ENCODE measurements at places on chromosomes 7 and 10. TPM values are rescaled to one million over a fixed set of nuclear protein-coding genes. Genes with fewer than 3 reads are reported as not detected.

Gene PSAP
- total RNA-seq = 2,019 TPM

DNA sequence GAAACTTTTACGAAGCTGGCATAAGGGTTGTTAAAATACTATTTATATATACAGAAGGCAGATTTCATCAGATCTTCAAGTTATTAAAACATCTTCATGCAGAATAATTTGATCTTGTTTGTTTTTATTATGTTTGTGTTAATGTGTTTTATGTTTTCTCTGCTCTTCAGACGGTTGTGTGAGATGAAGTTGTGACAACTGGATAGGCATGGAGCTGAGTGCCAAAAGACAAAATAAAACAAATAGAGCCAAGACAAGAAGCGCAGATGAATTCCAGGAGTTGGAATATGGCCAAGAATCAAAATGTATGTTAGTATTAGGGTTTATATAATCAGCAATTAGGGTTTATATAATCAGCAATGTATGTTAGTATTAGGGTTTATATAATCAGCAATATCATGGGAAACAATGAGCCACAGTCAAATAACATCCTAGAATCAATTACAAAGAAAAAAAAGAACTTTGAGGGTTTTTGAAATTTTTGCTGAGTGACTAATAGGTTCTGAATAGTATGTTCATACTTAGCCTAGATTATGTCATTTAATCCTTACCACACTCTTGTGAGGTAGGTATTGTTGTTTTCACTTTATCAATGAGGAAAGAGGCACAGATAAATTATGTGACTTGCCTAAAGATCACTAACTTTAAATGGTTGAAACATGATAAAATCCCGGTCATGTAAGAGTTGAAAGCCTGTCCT is 488.0 kb upstream of the STEAP1 start:
- H3K27ac ChIP-seq = no peak overlapping the region
- H3K27me3 ChIP-seq = no peaks in the 10 kb centered on the region
- no peaks in the 10 kb centered on the region for H3K4me1 ChIP-seq

Gene OPN1SW
- not detected for total RNA-seq

- no peak for DNase-seq
- no peak overlapping the region for H3K27ac ChIP-seq
- H3K4me3 ChIP-seq = no peak overlapping the region
- no peaks in the 10 kb centered on the region for H3K4me1 ChIP-seq
- no peaks in the 10 kb centered on the region for H3K36me3 ChIP-seq
These were observed 102.2 kb downstream of the RBM20 start for GRCh38 chr10:110746254-110746826.

Gene GFRA1
- total RNA-seq = 9.8 TPM

Gene CLRN3
- total RNA-seq = not detected

GRCh38 chr7:22487978-22488642 is 11.9 kb downstream of the STEAP1B start:
- H3K27ac ChIP-seq = no peak overlapping the region
- peaks cover 5% of the 10 kb centered on the region for H3K4me1 ChIP-seq
- H3K27me3 ChIP-seq = no peaks in the 10 kb centered on the region

DNA sequence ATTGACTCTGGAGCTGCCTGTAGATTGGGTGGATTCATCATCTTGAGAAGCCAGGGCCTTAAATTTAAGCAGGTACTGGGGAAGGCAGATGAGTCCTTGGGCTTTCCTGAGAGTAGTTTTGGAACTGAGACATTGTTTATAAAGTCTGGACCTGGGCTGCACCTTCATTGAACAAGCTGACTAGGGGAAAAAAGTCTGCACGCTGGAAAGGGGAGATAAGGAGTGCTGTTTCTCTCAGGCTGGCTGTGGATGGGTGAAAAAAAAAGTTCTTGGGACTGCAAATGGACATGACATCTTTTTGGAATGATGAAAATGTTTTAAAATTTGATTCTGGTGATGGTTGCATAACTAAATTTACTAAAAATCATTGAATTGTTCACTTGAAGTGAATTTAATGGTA is 12.0 kb downstream of the SEC24C start:
- DNase-seq = no peak
- no peak overlapping the region for H3K27ac ChIP-seq
- H3K27me3 ChIP-seq = no peaks in the 10 kb centered on the region

DNA sequence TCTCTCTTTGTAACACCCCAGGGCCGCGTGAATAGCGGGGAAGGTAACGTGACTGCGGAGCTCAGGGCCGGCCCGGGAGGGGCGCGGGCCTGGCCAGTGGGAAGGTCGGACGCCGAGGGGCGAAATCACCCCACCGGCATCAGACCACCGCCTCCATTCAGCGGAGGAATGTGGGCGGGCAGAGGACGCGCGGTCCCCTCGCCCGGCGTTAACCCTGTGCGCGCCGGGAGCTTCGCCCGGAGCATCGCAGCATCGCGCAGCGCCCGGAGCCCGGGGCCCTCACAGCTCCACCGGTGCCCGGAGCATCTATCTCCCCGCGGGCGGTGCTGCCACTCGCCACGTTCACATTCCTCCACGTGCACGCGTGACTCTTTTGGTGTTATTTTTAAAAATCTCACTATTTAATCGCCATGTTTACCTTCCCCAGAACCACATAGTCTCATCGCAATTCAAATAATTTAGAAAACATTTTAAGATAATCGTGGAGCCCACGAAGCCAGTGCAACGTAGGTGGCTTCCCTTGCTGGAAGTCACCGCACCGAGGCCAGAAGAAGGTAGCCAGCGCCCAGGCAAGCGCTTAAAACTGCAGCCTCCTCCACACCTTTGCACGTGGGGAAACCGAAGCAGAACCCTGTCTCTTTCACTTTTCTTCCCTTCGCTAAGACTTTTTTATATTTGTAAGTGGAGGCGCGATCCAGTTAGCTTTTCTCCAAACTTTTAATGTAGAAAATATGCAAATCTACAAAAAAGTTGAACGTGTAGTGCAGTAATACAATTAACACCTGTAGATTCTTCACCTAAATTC is 21.8 kb downstream of the FGFBP3 start:
- H3K36me3 ChIP-seq = no peaks in the 10 kb centered on the region
- H3K27me3 ChIP-seq = peaks cover 13% of the 10 kb centered on the region
- peaks cover 28% of the 10 kb centered on the region for H3K4me1 ChIP-seq
- DNase-seq = no peak
- peak overlapping the region; percentile 53 for H3K4me3 ChIP-seq
- H3K27ac ChIP-seq = no peak overlapping the region

DNA sequence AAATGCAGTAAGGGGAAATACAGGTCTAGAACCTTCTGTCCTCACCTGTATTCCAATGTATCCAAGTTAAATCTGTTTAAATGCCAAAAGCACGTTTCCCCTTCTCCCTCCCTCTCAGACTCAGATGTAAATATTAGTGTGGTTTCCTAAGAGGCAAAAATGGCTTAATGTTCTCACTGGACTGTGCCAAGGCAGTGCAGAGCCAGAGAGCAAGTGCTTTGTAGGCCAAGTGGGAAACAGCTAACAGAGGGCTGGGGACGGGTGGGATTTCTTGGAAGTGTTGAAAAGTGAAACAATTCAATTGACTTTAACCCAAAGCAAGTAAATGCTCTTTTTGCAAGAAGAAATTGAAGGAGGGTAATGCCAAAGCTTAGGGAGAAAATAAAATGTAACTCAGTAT is 103.1 kb downstream of the GSAP start:
- no peak for DNase-seq
- H3K27me3 ChIP-seq = no peaks in the 10 kb centered on the region
- no peak overlapping the region for H3K4me3 ChIP-seq
- peak overlapping the region; percentile 31 for H3K27ac ChIP-seq
- H3K36me3 ChIP-seq = peaks cover 79% of the 10 kb centered on the region

DNA sequence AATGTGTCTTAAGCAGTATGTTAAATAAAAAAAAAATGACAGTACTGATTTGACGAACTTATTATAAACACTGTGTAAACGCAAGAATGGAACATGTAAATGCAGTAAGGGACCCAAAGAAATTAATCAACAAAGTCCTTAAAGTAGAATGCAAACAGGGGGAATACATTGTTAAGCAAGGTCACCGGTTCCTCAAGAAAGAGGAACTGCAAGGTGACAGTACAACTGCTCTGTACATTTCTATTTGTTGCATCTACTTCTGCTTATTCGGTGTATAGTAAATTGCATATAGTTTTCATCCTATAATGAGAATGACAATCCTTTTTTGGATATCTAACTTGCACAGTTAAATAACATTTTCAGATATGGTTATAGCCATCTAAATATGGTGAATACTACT is 387.0 kb upstream of the SEMA3D start:
- H3K4me3 ChIP-seq = no peak overlapping the region
- no peak for DNase-seq
- no peaks in the 10 kb centered on the region for H3K36me3 ChIP-seq
- H3K4me1 ChIP-seq = no peaks in the 10 kb centered on the region

DNA sequence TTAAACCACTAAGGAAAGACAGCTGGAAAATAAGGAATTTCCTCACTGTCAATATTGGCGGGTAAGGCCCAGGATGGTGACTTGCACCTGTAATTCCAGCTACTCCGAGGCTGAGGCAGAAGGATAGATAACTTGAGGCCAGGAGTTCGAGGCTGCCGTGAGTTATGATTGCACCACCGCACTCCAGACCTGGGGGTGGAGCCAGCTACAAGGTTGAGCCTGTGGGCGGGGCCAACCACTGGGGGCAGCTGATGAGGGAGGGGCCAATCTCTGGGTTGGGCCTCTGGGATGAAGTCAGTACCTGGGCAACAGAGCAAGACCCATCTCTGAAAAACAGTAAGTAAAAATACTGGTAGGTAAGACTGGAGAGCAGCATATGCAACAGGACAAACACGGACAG is 80.1 kb upstream of the ADO start:
- no peaks in the 10 kb centered on the region for H3K36me3 ChIP-seq
- peaks cover 4% of the 10 kb centered on the region for H3K4me1 ChIP-seq

DNA sequence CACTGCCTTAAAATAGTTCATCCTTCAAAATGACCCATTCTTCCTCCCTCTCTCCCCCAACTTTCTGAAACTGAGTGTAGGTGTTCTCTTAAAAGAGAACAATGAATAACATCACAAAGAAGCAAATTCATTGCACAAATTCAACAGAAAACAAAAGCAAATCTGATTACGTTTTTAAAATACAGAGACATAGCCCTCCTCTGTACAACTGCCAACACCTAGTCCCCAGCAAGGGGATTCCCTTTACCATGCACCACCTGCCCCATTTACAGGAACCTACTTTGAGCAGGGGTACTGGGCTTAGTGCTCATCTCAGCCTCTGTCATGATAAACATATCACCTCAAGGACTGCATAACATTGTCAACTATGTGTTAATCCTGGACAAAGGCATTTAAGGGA is 302.8 kb upstream of the AOAH start:
- no peak for DNase-seq
- H3K36me3 ChIP-seq = no peaks in the 10 kb centered on the region
- H3K4me1 ChIP-seq = peaks cover 13% of the 10 kb centered on the region
- H3K27ac ChIP-seq = no peak overlapping the region
- no peak overlapping the region for H3K4me3 ChIP-seq
- no peaks in the 10 kb centered on the region for H3K27me3 ChIP-seq

GRCh38 chr7:55149001-55149400 is 130.2 kb downstream of the EGFR start:
- H3K4me3 ChIP-seq = no peak overlapping the region
- no peaks in the 10 kb centered on the region for H3K27me3 ChIP-seq
- H3K4me1 ChIP-seq = no peaks in the 10 kb centered on the region
- no peak overlapping the region for H3K27ac ChIP-seq

Measured in lower lobe of right lung (tissue), 2 donors.